Brain pericyte (primary cell): ENCODE measurements at places on chromosomes 6 and 20.

DNA sequence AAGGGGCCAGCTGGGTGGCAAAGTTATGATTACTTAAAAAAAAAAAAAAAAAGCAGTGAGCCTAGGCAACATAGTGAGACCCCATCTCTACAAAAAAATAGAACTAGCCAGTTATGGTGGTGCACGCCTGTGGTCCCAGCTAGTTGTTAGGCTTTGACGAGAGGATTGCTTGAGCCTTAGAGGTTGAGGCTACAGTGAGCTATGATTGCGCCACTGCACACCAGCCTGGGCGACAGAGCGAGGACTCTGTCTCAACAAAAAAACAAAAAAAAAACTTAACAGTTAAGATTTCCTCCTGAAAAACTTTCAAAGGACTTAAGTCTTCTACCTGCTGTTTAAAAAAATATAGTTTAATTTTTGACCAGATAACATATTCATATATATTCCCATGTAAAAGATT lies 2.4 kb downstream of the GTSF1L start:
- DNase-seq, result no peak

DNA sequence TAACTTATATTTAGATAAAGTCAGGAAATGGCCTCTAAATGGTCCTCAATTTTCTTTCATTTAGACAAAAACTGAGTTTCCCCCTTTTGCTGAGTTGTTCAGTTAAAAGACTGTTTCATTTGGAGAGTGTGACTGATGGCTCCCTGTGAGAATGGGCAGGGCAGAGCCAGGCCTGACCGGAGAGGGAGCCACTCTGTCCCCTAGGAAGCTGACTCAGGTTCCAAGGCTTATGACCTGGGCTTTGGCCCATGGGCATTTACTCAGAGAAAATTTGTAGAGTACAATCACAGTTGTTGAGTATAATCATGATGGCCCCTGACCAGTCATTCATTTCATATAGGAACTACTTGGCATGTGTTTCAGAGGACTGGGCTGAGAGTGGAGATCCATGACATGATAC lies 37.0 kb upstream of the AIG1 start:
- DNase-seq, result no peak

DNA sequence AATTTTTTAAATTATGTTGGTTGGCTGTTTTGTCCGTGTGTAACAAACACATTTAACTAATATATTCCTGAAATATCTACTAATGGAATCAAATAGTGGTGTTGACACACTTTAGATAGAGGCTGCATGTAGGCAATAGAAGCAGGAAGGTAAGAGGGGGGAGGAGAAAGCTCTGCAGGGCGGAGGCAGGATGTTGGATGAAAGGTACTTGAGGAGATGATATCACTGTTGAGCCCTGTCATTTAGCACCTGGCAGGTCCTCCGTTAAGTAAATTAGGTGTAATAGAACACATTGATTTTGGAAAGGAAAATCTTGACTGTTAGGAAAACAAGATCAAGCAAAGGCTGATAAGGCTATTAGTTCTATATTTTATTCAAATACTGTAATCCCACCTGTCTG lies 618.7 kb downstream of the PKHD1 start:
- DNase-seq, result no peak

GRCh38 chr6:41784581-41785171 lies 2.8 kb upstream of the TOMM6 start:
- DNase-seq, result no peak

GRCh38 chr6:6494677-6495076 lies 93.8 kb upstream of the LY86 start:
- DNase-seq, result no peak

DNA sequence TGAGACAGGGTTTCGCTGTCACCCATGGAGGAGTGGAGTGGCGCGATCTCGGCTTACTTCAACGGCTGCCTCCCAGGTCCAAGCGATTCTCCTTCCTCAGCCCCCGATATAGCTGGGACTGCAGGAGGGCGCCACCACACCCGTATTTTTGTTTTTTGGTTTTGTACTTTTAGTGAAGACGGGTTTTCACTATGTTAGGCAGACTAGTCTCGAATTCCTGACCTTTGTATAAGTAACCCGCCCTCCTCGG lies 115.4 kb upstream of the BTN3A2 start:
- DNase-seq, result no peak

DNA sequence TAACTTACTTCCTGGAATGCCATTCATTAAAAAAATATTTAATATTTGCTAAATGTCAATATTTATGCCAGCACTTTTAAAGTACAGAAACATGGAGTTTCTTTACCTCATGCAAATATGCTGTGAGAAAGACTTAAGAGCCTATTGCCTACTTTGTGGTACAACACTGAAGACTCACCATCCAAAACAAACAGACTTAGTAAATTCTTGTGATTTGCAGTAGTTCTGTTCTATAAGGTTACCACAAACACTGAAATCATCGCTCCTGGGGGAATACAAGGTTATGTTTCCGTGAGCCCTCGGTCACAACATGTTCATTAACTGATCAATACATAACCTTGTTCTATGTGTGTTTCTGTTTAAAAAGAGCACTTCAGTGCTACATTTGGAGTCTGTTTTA lies 78.3 kb downstream of the ATG5 start:
- DNase-seq, result no peak

GRCh38 chr20:24718696-24719095 lies 230.4 kb upstream of the CST7 start:
- no peak for DNase-seq

- no peak for DNase-seq
Observed at GRCh38 chr6:146103416-146104072, 74.7 kb downstream of the GRM1 start.

GRCh38 chr20:23684261-23684660 lies 4.6 kb downstream of the CST4 start:
- no peak for DNase-seq

DNA sequence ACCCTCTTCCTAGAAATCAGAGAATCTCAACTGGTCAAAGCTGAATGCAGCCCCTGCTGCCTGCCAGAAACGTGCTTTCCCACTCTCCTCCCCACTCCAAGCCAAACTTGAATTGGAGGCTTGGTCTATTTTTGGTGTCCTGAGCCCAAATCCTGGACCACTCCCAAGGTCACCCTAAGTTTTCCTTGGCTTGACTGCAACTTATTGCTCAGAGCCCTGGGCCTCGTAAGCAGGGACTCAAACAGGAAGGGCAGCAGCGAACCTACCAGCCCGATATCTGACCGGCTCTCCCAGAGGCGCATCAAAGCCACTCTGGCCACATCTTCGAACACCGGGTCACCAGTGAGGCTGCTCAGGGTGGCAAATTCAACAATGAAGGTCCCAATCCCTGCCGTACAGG lies 12.7 kb downstream of the EDEM2 start:
- DNase-seq, result no peak

- no peak for DNase-seq
Observed at GRCh38 chr6:8177721-8178120, 75.4 kb upstream of the EEF1E1 start.

- DNase-seq, result no peak
Observed at GRCh38 chr6:149356081-149356750, 38.7 kb downstream of the TAB2 start.

GRCh38 chr20:38159566-38159956 lies 5.5 kb downstream of the TGM2 start:
- DNase-seq, result no peak

DNA sequence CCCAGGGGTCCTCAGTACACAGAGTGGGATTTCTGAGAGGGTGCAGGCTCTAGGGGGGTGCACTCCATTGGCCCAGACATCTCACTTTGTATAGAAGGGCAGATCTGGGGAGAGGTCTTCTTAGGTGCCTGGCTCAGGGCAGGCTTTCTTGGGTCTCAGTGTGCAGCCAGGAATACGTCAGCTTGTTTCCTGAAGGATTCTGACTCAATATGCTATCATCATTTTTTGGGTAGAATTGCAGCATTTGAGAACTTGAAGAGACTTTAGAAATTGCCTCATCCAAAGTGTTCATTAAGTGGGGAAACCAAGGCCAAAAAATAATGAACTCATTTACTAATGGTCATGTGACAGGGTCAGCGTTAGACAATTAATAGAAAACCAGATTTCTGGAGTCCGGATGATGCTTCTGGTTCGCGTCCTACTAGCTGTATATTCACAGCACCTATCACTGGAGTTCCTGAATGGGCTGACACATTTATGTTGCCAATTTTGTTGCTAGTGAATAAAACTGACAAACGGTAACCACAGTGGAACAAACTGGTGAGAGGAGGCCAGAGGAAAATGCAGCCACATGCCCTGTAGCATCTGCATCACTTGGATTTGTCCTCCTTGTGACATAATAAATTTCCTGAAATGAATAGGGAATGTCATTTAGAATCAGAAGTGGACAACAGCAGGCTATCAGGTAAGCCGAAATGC lies 238.9 kb downstream of the TBC1D7 start:
- DNase-seq, result no peak

- DNase-seq, result no peak
Observed at GRCh38 chr6:122859676-122860075, 70.6 kb downstream of the SMPDL3A start.

DNA sequence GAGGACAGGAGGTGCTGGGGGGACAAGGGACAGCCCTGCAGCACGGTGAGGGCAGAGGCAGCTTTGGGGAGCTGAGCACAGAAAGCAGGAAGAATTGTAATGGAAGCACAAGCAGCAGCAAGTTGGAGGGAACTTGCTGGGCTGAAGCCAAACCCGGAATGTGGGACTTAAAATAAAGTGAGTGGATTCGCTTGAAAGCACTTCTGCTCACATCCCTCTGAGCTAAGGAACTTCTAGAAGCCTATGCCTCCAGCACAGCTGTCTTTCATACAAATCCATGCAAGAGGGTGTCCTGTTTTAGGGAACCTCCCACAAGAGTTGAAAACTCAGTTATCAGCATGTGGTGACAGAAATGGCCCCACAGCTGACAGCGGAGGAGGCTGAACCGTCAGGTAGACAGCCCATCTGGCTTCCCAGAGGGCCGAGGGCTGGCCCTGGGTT lies 71.4 kb upstream of the MLN start:
- no peak for DNase-seq
